ENCODE measurements at places on chromosomes 4 and X. TPM values are rescaled to one million over a fixed set of nuclear protein-coding genes. Genes with fewer than 3 reads are reported as not detected.

The PPP1R2C gene
- total RNA-seq: not detected

The SCRG1 gene
- total RNA-seq: not detected

DNA sequence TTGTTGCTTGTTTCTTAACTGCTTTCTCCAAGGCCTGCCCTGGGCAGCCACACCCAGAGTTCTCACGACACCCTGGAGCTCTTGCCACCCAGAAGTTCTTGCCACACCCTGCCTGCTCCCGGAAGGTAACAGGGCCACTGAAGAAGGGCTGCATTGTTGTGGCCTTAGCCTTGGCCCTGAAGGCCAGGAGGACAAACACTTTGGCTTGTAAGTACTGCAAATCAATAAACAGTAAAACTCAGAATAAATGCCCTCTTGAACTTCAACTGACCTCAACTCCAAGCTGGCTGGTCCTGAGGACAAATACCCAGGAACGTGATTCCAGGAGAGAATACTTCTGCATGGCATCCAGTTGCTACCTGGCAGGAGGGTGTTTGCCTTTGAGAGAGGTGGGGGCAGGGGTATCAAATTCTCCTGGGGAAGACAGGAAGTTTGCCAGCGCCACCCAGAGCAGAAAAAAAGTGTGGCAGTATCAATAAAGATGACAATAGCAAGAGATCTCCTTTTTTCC is 54.1 kb downstream of the TLR10 start:
- H3K27me3 ChIP-seq: no peaks in the 10 kb centered on the region
- DNase-seq: peak; percentile 70
- no peak overlapping the region for H3K27ac ChIP-seq
- no peak overlapping the region for H3K4me3 ChIP-seq
- no peaks in the 10 kb centered on the region for H3K36me3 ChIP-seq

DNA sequence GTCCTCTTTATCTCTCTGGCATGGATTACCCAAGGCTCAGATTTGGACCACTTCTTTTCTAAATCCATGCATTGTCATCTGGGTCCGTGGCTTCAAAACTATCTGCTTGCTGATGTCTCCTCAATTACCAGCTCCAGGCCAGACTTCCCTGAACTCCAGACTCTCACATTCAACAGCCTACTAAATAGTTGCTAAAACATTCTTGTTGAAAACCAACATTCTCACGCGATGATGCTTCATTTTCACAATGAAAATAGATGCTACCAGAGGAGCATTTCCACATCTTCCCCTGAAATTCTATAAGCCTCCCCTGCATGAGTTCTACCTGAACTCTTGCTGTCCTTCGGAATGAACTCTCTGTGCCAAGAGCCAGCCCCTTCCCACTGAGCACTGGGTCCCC is 5.2 kb upstream of the TLR6 start:
- no peaks in the 10 kb centered on the region for H3K36me3 ChIP-seq
- H3K27ac ChIP-seq: no peak overlapping the region
- no peak overlapping the region for H3K4me3 ChIP-seq
- H3K27me3 ChIP-seq: no peaks in the 10 kb centered on the region
- DNase-seq: no peak

The PPID gene
- total RNA-seq: 52.5 TPM
